ENCODE measurements at places on chromosomes 16 and 17.

DNA sequence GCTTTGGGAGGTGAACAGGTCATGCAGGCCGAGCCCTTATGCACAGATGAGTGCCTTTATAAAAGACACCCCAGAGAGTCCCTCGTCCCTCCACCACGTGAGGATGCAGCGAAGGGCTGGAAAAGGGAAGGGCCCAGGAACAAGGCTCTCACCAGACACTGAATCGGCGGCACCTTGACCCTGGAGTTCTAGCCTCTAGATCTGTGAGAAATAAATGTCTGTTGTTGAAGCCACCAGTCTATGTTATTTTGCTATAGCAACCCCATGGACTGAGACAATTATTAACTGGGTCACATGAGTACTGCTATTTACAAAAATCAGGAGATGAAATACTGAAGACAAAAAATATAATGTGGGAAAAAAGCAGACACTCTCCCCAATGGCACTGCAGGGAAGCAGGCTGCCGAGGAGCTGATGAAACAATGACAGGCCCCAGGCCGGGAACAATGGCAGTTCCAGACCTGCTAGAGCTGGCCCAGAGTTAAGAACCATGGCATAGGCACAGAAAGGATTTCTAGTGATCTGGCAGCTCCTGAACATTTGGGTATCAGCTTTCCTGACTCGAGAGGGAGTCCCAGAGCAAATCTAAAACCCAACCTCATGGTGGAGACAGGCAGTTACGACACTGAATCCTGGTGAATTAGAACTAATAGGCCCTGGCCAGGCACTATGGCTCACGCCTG lies 17.8 kb upstream of the GGA2 start:
- DNase-seq: no peak

DNA sequence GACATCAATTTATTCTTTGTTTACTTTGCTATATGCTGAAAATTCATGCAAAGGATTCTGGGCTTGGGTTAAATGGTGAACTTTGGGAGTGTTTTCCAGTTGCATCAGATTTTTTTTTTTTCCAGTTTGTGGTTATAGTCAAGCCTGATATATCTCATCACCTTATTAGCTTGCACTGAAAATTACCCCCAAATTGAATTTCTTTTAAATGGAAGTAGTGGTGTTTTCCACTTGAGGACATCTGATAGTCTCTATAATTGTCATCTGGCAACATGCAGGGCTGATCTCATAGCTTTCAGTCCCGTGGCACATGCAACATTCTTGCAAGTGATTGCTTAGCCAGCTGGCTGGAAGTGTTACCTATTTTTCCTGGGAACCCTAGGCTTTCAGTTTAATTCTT lies 4.7 kb upstream of the KRTAP3-1 start:
- DNase-seq: peak; percentile 71

DNA sequence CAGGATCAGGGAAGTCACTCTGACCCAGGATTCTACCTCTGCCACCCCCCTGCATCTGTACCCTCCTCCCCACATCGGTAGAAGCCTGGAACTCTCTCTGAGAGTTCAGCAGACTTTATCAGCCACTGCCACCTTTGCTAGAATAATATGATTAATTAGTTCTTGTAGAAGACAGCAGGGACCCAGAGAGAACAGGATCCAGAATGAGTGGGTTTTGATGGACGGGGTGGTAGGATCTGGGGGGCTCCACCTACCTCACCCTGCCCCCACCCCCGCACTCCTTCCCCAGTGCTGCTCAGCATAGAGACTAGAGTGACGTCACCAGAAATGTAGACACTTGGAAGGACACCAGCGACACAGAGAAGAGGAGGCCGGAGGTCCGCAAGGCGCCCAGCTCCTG lies 33.5 kb downstream of the ABCC6 start:
- no peak for DNase-seq

GRCh38 chr17:27921599-27921998 lies 28.4 kb upstream of the LYRM9 start:
- no peak for DNase-seq

- DNase-seq: no peak
Observed at GRCh38 chr17:47929218-47930000, 12.0 kb upstream of the PNPO start.

DNA sequence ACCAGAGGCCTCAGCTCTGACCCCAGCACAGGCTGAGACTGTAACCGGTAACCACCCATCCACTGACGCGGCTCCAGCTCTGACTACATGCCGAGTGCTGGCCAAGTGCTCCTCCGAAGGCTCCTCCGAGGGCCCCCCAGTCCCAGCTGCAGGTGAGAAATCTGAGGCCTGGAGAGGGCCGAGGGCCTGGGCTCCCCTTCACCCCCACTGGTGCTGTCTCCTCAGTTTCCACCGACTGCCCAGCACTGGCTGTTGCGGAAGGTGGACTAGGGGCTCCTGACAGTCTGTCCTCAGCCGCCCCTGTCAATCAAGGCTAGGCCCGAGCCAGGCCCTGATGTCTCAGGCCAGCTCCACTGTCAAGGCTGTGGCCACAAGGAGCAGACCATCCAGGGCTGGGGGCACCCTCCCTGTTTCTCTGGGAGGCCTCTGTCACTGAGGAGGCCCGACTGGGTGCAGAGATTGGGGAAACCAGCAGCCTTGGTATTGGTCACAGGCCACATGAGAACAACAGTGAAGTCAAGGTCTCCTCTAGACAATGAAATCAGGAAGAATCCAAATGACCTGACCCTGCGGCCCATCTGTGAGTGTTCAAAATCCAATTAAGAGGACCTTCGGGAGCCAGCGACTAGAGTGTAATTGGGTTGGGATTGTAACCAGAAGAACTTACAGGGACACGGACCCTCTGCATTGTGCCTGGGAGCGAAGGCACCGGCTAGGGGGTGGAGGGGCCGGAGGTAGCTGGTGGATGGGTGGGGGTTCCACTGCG lies 5.1 kb downstream of the TMEM235 start:
- DNase-seq: no peak

- no peak for DNase-seq
Observed at GRCh38 chr17:77373299-77374169, 232.8 kb downstream of the SEC14L1 start.

DNA sequence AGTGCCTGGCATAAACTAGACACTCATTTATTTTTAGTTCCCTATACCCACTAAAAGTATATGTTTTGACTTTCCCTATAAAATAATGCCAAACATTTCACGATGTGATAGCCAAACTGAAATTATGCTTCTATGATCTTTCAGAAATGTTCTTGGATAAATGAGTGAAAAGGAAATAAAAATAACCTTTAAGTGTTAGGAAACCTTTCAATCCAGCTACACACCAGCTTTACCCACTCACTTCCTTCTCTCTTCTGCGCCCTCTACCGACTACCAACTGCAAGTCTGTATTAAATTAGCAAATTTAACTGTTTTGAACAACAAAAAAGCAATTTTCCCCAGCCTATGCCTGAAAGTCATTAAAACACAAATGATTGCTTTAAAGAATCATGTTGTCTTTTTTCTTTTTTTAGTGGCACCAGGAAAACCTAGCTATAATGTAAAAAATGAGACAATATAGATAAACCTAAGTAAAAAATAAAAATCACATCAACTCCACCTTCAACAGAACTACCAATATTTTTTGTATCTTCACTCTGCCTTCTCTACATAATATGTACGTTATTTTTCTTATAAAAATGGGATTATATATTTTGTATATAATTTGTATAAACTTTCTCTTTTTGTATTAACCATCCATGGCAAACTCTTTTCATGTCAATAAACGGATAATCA lies 13.2 kb upstream of the TMEM100 start:
- no peak for DNase-seq

- DNase-seq: no peak
Observed at GRCh38 chr16:24344784-24345183, 88.6 kb downstream of the CACNG3 start.
